ENCODE measurements at places on chromosomes 6 and 20. TPM values are rescaled to one million over a fixed set of nuclear protein-coding genes. Genes with fewer than 3 reads are reported as not detected.

DNA sequence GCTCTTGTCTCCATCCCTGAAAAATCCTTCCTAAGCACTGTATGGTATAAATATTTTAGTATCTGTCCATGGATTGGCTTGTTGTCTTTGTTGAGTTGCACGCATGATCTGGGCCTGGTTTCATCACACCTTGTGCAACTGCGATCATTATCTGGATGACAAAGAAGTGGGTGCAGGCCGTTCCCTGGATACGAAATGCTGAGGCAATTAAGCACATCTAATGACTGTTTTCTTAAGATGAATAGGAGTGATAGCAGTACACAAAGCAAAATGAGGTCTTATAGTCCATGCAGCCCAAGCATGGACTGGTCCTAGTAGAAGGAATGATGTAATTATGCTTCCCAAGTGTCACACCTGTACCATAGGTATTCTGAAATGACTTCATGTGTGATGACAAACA is 47.8 kb downstream of the SLC35D3 start:
- DNase-seq: peak; percentile 87
- H3K27me3 ChIP-seq: no peaks in the 10 kb centered on the region
- peak overlapping the region; percentile 71 for H3K27ac ChIP-seq
- no peak overlapping the region for H3K4me3 ChIP-seq
- H3K4me1 ChIP-seq: peaks cover 5% of the 10 kb centered on the region

GRCh38 chr6:56292505-56293181 is 45.3 kb upstream of the COL21A1 start:
- DNase-seq: peak; percentile 71
- no peak overlapping the region for H3K4me3 ChIP-seq
- no peaks in the 10 kb centered on the region for H3K36me3 ChIP-seq
- peaks cover 6% of the 10 kb centered on the region for H3K4me1 ChIP-seq

DNA sequence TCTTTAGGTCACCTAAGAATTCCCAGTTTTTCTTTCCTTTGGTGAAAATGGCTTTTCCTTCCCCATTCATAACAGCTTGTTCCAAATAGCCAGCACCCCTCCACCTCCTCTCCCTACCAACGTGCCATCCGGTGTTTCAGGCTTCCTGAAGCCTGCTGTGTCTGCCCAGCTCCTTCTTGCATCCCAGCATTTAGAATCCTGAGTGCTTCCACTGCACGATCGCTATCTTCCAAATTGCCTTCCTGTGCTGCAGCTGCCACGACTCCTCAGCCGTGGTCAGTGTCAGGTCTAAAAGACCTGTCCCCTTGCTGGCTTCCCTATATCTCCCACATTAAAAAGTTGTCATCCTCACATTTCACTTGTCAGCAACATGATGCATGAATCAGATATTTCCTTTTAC is 550.3 kb upstream of the JARID2 start:
- H3K27ac ChIP-seq: no peak overlapping the region
- H3K4me3 ChIP-seq: no peak overlapping the region
- no peaks in the 10 kb centered on the region for H3K36me3 ChIP-seq

ZSCAN31 gene
- total RNA-seq: 5.0 TPM

DNA sequence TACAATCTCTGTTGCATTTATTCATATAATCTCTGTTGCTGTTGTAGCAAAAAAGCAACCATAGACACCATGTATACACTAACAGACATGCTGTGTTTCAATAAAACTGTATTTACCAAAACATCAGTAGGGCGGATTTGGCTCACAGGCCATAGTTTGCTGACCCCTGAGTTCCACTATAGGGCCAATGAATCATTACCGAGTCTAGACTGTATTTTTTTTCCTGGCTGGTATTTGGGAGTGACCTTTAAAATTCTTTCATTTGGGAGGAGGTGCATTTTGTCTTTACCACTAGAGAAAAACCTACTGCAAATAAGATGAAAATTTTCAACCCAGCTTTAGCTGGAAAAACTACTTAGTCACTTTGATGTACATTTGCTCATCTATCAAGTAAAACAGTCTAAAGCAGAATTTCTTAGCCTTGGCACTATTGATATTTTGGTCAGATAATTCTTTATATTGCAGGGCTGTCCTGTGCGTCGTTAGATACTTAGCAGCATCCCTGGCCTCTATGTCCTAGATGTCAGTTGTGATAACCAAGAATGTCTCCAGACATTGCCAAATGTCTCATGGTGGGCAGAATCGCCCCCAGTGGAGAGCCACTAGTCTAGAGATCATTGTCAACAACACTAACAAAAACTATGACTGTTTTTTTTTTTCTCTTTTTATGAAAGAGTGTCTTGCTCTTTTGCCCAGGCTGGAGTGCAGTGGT is 39.5 kb downstream of the DCBLD1 start:
- H3K4me3 ChIP-seq: no peak overlapping the region
- H3K36me3 ChIP-seq: peaks cover 31% of the 10 kb centered on the region
- no peak for DNase-seq
- peaks cover 6% of the 10 kb centered on the region for H3K4me1 ChIP-seq
- H3K27ac ChIP-seq: no peak overlapping the region
- H3K27me3 ChIP-seq: no peaks in the 10 kb centered on the region

GRCh38 chr20:23094927-23095326 is 8.8 kb upstream of the CD93 start:
- H3K27me3 ChIP-seq: no peaks in the 10 kb centered on the region
- H3K36me3 ChIP-seq: no peaks in the 10 kb centered on the region
- H3K4me1 ChIP-seq: peaks cover 38% of the 10 kb centered on the region
- H3K27ac ChIP-seq: peak overlapping the region; percentile 84

DNA sequence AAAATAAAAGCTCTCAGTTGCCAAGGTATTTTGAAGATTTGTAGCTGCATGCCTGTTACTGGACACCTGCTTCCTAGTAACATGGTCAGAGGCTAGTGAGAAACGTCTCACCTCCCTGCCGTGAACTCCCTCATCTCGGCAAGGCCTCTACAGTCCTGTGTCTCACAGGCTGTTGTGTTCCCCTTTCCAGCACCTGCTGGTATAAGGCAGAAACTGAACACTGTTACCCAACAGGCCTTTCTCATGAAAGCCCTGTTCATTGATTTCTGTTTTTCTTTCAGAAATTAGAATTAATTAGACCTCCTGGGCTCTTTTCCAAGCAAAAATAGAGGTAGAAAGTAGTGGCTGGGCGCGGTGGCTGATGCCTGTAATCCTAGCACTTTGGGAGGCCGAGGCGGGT is 17.6 kb upstream of the SRSF3 start:
- no peak overlapping the region for H3K4me3 ChIP-seq
- DNase-seq: no peak
- H3K27ac ChIP-seq: peak overlapping the region; percentile 81
- peaks cover 20% of the 10 kb centered on the region for H3K4me1 ChIP-seq
- no peaks in the 10 kb centered on the region for H3K27me3 ChIP-seq

DNA sequence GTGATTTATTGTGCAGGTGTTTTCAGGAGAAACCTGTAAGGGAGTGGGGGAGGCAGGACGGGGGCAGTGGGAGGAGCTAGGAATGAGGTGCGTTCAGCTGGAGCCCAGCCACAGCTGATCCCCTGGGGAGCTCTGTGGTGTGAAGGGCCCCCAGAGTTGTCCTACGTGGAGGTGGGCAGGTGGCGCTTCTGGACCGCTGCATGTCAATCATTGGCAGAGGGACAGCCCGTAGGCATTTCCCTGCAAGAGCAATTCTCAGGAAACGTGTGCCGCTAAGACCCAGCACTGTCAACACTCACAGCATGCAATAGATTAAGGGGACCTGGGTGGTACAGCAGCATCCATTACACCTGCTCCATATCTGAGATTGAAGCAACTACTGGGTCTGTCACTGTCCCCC is 88.0 kb downstream of the PRND start:
- H3K36me3 ChIP-seq: no peaks in the 10 kb centered on the region
- H3K4me1 ChIP-seq: peaks cover 5% of the 10 kb centered on the region
- no peak overlapping the region for H3K27ac ChIP-seq
- no peak for DNase-seq
- no peak overlapping the region for H3K4me3 ChIP-seq
- H3K27me3 ChIP-seq: peaks cover 40% of the 10 kb centered on the region

DNA sequence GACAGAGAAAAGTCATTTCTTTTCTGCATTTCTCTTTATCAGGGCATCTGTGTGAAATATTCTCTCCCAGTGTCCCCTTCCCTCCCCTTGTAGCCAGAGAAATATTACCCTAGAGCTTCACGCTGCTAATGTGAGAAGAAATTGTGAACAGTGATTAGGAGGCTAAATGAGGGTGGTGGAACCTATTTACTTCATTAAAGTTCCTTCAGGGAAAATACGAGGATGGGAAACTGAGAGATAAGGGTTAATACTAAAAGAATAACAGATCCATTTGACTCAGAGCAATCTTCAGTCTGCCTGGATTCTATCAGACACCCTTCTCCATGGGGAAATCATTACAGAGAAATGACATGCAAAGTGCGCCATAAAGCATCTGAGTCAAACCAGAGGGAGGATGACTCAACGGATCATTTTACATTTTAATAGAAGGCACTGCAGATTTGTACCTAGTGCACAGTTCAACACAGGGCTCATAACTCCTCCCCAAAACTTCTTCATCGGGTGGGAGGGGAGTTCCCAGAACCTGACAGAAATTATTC is 131.3 kb downstream of the GJA10 start:
- no peaks in the 10 kb centered on the region for H3K27me3 ChIP-seq
- no peak overlapping the region for H3K4me3 ChIP-seq
- DNase-seq: peak; percentile 87

FAM217A gene
- not detected for total RNA-seq

DNA sequence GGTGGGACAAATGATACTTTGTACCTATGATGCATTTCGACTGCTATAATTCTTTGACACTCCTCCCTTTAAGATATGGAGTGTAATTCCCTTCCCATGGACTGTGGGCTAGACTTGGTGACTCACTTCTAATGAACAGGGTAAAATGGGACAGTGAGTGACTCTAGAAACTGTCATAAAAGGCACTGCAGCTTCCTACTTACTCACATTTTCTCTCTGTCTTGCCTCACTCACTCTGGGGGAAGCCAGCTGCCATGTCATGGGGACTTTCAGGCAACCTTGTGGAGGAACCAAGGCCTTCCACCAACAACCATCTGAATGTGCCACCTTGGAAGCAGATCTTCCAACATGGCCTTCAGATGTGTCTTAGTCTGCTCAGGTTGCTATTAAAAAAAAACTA is 12.9 kb upstream of the GFOD1 start:
- no peak overlapping the region for H3K27ac ChIP-seq
- no peaks in the 10 kb centered on the region for H3K36me3 ChIP-seq
- DNase-seq: no peak
- H3K27me3 ChIP-seq: no peaks in the 10 kb centered on the region

DNA sequence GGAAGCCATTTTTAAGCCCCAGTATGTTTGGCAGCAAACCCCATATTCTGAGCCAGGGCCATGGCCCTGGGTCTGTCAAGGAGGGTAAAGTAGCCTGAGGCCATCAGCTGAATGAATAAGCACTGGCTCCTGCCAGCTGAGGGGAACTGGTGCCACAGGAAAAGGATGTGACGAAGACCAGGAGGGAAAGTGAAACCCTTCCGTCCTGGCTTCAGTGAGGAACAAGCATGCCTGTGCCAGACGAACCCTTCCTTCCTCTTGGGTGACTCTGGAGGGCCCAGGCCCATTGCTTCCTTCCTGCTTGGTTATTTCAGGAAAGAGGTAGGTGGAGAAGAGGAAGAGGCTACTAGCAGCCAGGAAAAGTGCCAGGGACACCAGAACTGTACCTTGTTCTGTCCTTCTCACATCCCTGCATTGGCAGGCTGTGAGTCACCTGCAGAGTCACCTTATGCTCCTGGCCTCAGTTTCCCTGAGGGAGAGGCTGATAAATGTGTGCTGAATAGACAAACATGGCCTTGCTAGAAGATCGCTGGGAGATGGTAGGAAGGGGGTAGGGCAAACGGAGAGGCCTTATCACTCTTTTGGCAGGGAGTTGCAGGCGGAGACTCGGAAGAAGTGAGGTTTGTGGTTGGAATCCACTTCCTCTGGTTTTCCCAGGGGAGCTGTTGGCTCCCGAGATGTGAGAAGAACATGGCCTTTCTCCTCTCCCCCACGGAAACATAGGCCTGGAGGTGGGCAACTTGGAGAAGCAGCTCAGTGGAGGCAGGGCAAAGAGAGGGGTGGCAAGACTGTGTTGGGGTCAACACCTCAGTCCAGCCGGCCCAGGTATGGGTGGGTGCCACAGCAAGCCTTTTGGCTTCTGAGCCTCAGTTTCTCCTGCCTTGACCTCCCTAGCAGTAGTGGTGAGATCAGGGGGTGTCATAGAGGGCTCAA is 37.4 kb downstream of the COX4I2 start:
- peak; percentile 83 for DNase-seq
- peaks cover 75% of the 10 kb centered on the region for H3K36me3 ChIP-seq
- H3K27me3 ChIP-seq: no peaks in the 10 kb centered on the region
- peak overlapping the region; percentile 60 for H3K27ac ChIP-seq
- H3K4me1 ChIP-seq: peaks cover 51% of the 10 kb centered on the region

BACH2 gene
- 7.5 TPM for total RNA-seq

RAB44 gene
- total RNA-seq: 0.09 TPM

HLA-DQA1 gene
- total RNA-seq: not detected

- peaks cover 23% of the 10 kb centered on the region for H3K4me1 ChIP-seq
- peak overlapping the region; percentile 83 for H3K27ac ChIP-seq
- peaks cover 65% of the 10 kb centered on the region for H3K36me3 ChIP-seq
These were observed 76.4 kb downstream of the SSR1 start for GRCh38 chr6:7236306-7237209.

GRCh38 chr6:31582230-31582643 is at the start of gene LTB:
TSS of gene LTB (minus strand) at chr6:31582424. CDS start at chr6:31582417, 7 bp downstream.
- no peaks in the 10 kb centered on the region for H3K27me3 ChIP-seq
- DNase-seq: no peak
- peak within 1 kb of the TSS; percentile 66 for H3K27ac ChIP-seq
- peak within 1 kb of the TSS; percentile 96 for H3K4me3 ChIP-seq
- no peaks in the 10 kb centered on the region for H3K36me3 ChIP-seq

GRCh38 chr20:44231193-44231592 is 15.9 kb upstream of the GDAP1L1 start:
- H3K4me3 ChIP-seq: no peak overlapping the region
- H3K36me3 ChIP-seq: no peaks in the 10 kb centered on the region
- H3K4me1 ChIP-seq: no peaks in the 10 kb centered on the region
- no peaks in the 10 kb centered on the region for H3K27me3 ChIP-seq
- no peak overlapping the region for H3K27ac ChIP-seq

MLN gene
- total RNA-seq: not detected

DNA sequence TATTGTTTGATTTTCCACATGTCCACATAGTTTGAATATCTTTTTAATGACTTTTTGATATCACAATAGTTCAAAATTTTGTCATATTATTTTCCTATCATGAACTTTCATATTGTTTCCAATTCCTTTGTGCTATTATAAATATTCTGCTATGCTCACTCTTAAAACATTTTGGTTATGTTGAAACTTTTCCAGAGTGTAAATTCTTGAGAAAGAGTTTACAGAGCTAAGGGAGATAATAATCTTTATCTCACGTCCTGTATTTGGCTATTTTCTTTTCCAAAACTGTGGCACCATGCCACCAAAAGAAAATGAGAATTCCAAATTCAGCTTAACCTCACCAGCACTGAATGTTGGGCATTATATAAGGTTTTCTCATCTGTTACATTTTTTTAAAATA is 210.9 kb downstream of the TFAP2B start:
- peaks cover 31% of the 10 kb centered on the region for H3K4me1 ChIP-seq
- no peaks in the 10 kb centered on the region for H3K36me3 ChIP-seq

PAK5 gene
- not detected for total RNA-seq

Data from MCF 10A (cell line).